ENCODE measurements at places on chromosomes 3 and 15. TPM values are rescaled to one million over a fixed set of nuclear protein-coding genes. Genes with fewer than 3 reads are reported as not detected.

PDZRN3 gene
- 1.3 TPM for total RNA-seq

PRSS50 gene
- total RNA-seq: 0.38 TPM

MORC1 gene
- total RNA-seq: 0.10 TPM

APEH gene
- 71.1 TPM for total RNA-seq

GPD1L gene
- 2.5 TPM for total RNA-seq

DNA sequence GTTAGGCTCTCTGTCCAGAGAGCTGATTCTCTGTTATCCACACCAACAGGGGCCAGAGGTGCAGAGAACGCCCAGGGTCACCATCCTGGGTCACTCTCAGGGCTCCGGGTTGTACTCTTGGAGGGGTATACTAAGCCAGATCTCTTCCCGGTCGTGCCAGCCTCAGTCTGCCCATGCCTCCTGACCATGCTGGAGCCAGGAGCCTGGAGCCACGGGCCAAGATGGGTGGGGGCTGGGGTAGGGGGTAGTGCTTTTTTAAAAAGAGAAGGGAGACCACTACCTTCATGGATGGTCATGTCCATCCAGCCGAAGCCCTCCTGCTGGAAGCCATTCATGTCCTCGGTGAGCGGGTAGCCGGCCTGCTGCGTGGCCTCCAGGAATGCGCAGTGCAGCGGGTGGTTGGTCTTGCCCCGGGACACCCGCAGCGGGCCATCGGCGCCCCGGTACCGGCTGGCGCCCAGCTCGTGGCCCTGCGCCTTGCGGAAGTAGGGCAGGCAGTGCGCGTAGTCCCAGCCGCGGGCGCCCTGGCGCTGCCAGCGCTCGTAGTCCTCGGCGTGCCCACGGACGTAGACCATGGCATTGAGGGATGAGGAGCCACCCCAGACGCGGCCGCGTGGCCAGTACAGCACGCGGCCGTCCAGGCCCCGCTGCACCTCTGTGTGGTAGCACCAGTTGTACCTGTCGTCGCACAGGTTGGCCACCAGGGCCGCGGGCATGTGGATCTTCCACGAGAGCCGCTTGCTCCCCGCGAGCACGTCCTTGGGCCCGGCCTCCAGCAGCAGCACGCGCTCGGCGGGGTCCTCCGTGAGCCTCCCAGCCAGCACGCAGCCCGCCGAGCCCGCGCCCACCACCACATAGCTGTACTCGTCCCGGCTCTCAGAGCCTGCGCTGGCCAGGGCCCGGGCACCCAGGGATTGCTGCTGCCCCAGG is 22.9 kb downstream of the CHDH start:
- DNase-seq: no peak
- no peak overlapping the region for H3K27ac ChIP-seq
- peaks cover 10% of the 10 kb centered on the region for H3K36me3 ChIP-seq
- no peak overlapping the region for H3K4me3 ChIP-seq

- no peak for DNase-seq
- H3K27ac ChIP-seq: no peak overlapping the region
- no peaks in the 10 kb centered on the region for H3K36me3 ChIP-seq
- peaks cover 11% of the 10 kb centered on the region for H3K4me1 ChIP-seq
- no peaks in the 10 kb centered on the region for H3K27me3 ChIP-seq
- H3K4me3 ChIP-seq: no peak overlapping the region
Measured at GRCh38 chr3:61650276-61650675, 88.9 kb downstream of the PTPRG start.

DNA sequence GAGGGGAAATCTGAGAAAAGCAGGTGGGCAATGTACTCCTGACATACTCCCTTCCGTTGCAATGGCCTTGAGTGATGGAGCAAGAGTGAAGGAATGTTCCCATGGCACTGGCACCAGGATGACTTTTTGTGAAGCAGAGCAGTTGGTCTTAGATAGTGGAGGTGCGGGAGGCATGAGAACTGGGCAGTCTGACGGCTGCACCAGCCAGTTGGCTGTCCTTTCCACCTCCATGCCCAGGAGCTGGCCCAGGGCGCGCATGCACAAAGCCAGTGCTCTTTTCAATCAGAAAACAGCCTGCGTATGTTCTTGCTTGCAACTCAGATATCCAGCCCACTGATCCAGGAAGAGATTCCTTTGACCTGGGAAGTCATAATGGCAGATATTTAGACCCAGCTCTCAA is 136.8 kb downstream of the PGPEP1L start:
- H3K27ac ChIP-seq: no peak overlapping the region
- DNase-seq: no peak
- H3K4me1 ChIP-seq: peaks cover 30% of the 10 kb centered on the region
- H3K36me3 ChIP-seq: no peaks in the 10 kb centered on the region
- H3K27me3 ChIP-seq: peaks cover 1% of the 10 kb centered on the region

Measured in endothelial cell (in vitro differentiated cells).